ENCODE measurements at places on chromosomes 11 and 22. TPM values are rescaled to one million over a fixed set of nuclear protein-coding genes. Genes with fewer than 3 reads are reported as not detected.

MYRF gene
- 30.3 TPM for total RNA-seq

C22orf42 gene
- total RNA-seq = 1.5 TPM

DNA sequence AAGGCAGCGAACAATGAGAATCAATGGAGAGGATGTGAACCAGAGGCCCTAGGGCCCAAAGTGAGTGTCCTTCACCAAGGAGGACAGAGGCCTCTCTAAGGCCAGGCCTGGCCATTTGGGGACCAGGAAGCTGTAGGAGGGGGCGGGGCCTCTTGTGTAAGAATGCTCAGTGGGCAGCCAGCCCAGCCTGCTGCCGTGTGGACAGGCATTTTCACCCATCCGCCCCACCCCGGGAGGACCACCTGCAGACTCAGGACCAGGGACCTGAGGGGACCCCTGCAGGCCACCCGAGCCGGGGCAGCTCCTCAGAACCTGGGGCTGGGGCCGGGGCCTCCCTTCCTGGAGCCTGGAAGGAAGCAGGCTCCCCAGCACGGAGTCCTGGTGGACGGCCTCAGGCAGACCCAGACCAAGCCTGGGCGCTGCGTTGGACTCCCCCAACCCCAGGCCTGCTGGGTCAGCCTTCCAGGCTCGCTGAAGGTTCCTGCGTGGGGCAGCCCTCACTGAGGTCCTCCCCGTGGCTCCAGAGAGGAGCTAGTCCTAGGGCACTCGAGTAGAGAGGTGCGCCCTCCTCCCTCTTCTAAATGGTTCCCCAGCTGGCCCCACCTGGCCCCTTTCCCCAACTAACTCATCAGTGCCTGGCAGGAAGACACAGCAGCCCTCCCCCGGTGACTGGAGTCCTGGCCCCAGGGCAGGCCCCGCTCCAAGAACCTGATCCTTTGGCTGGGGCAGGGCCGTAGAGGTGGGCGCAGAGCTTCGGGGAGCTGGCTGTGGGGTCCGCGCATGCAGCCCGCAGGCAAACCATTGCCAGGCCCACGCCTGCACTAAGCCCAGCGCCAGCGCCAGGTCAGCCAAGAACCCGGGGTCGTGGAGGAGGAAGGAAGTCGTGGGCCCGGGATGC is 1.5 kb upstream of the TRABD start:
- DNase-seq = peak; percentile 72

- no peak for DNase-seq
Observed at GRCh38 chr22:19762568-19763457, 2.2 kb downstream of the TBX1 start.

DNA sequence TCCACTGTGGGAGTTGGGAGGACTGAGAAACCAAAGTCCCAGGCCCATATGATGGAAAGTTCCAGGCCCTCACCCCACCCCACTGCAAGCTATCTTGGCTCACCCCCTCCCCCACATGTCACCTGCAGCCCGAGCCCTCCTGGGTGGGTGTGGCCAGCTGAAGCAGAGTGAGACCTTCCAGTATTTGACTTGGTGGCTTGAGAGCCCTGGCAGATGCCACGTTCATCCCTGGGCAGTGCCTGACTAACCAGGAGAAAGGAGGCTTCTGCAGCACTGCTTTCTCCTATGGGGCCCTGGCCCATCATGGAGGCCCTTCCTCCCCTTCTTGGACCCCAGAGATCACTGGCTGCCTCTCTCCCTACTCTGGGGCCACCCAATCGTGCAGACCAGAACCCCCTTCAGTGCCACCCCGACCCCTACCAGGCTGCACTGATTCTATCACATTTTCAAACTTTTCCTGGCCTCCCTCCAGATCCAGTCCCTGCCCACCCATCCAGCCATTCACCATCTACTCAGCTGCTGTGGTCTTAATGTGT is 38.1 kb upstream of the WNT11 start:
- DNase-seq = no peak

Data from endodermal cell (in vitro differentiated cells).